ENCODE measurements at places on chromosomes 7 and 10.

- no peak for DNase-seq
Observed at GRCh38 chr7:28356619-28357018, 55.7 kb upstream of the CREB5 start.

DNA sequence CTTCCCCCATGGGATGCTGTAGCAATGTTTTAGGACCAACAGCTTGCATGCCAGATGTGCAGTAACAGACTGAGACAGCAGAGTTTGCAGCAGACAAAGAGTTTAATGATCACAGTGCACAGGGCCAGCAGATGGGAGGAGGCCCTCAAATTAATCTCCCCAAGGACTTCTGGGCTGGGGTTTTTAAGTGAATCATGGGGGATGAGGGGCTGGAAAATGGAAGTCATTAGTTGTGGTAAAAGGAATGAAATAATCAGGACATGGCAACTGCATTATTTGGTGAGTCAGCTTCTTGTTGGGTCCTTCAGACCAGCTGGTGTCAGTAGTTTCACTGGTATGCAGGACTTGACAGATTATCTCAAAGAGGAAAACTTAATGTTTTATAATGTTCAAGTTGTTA is 12.6 kb upstream of the NRBF2 start:
- no peak for DNase-seq

DNA sequence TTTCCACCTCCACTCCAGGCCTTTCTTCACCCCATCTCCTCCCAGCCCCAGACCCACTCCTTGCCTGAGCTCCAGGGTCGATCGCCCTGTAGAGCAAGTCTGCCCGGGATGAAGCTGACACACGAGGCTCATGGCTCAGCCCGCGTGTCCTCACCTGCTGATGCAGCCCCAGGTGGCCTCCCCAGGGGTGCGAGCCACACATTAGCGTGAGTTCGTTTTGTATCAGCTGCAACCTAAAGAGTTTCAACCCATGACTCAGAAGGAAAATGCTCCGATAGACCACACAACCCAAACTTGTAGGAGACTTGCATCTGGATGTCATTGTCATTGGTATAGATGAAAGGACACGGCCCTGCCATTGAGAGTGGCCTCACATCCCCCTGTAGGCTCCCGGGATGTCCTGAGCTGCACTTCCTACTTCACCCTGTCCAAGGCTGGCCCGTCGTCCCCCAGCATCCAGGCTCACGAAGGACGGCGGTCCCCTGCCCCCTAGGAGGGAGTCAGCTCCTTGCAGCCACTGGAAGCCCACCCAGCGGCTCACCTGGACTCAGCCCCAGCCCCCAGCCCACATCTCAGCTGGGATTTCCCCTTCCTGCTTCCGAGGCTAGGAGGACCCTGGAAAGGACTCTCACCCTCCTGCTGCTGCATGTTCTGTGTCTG is 97.7 kb downstream of the HTR5A start:
- no peak for DNase-seq

DNA sequence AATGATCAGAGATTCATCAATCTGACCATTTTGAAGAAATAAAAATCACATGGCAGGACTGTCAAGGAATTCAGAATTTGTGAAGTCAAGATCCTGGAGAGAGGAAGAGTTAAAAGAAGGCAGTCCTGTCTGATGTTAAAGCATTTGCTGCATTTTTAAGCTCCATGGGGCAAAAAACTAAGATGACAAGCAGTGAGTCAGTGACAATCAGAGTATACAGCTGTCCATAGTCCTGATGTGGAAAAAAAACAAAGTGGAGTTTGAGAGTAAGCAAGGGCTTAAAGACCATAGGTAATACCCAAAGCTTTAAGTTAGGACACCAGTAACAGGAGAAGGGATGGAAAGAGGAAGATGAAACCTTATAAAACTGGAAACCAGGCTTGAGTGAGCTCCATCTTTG is 412.7 kb upstream of the ANKRD30A start:
- no peak for DNase-seq

DNA sequence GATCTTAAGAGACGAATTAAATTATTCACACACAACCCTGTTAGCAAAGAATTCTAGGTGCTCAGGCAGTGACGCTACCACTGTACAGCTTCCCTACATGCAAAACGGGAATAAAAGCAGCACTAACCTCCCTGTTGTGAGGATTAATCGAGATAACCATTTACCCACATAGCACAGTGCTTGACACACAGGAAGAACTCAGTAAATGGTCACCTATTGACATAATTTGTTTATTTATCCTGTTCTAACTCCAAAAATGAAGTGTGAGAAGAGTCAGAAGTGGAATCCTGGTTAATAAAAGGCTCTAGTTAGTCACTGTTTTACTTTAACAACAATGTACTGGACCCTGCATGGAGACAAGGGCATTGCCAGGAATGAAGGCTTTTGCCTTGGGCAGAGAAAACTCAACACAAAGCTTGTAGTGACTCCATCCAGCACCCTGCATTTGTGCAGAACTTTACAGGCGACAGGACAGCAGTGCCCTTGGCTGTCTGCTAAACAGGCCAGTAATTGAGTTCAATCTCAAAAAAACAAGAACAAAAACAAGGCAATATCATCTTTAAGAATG is 103.8 kb downstream of the SORBS1 start:
- no peak for DNase-seq

- DNase-seq, result no peak
Observed at GRCh38 chr10:95236068-95236903, 42.2 kb downstream of the ACSM6 start.

DNA sequence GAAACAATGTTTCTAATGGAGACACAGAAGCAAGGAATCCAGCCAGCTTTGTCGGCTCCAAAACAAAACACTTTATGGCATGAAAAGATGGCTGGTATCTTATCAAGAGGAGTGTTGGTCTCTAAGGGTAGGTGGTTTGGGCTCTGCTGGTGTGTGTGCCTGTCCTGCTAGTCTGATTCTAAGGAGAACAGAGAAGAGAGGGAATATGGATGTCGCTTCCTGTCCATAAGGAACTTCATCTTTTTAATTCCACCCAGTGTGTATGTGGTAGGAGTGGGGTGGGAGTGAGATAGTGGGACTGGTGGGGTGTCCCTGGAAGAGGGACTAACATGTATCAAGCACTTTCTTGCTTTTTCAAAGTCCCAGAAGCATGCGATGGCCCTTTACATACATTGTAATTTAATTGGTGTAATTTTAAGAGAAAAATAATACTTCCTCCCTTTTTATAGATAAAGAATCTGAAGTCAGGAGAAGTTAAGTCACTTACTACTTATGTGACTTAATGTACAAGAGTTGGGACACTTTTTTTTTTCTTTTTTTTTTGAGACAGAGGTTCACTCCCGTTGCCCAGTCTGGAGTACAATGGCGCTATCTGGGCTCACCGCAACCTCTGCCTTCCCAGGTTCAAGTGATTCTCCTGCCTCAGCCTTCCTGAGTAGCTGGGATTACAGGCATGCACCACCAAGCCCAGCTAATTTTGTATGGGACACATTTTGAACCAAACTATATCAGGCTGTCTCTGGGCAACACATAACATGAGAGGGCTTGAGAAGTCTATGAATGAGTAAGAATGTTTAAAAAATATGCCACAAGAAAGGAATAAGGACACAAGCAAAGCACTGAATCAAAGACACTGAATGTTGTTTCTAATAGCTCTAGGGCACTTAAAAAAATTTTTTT is 18.8 kb downstream of the NT5C3A start:
- no peak for DNase-seq

- no peak for DNase-seq
Observed at GRCh38 chr7:159138508-159138907, 6.2 kb downstream of the VIPR2 start.

Data from suprapubic skin (tissue), 4 donors.